ENCODE measurements at places on chromosomes 1 and 21.

DNA sequence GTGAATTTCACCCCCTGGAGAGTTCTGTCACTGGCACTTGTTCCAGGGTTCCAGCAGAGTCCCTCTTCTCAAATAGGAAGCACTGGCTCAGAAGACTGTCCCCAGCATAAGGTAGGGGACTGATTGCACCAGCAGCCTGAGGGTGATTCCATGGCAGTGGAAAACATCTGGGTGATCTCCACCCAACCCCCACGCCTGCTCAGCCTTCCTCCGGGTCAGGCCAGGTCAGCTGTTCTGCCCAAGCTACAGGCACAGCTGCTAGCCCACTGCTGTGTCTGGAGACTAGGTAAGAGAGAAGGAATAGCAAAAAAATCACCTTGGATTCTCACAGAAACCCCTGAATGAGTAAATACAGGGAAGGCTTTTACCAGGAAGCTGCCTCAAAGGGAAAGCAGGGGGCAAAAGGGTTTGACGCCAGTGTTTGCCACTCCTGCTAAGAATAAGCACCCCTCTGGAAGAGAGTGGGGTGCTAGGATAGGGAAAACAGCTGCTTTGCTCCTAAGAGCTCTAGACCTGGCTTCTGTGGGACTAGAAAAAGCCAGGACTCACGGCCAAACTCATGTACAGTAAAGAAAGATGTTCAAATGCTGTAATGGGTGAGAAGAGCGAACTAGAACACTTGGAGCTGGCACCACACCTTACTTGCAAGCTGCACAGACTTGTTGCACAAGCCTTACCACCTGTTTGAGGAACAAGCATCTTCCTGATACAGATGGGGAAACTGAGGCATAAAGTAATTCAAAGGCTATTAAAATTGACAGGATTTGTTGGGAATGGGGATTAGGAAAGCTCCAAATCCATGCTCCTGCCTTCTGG, 1.0 kb upstream of the DENND2D start:
- DNase-seq = no peak

DNA sequence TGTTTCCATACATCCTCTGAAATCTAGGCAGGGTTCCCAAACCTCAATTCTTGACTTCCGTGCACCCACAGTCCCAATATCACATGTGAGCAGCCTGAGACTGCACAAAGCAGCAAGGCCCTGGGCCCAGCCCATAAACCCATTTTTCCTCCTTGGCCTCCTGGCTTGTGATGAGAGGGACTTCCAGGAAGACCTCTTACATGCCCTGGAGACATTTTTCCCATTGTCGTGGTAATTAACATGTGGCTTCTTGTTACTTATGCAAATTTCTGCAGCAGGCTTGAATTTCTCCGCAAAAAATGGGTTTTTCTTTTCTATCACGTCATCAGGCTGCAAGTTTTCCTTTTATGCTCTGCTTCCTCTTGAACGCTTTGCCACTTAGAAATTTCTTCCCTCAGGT, 3.3 kb upstream of the PIGK start:
- DNase-seq = no peak

DNA sequence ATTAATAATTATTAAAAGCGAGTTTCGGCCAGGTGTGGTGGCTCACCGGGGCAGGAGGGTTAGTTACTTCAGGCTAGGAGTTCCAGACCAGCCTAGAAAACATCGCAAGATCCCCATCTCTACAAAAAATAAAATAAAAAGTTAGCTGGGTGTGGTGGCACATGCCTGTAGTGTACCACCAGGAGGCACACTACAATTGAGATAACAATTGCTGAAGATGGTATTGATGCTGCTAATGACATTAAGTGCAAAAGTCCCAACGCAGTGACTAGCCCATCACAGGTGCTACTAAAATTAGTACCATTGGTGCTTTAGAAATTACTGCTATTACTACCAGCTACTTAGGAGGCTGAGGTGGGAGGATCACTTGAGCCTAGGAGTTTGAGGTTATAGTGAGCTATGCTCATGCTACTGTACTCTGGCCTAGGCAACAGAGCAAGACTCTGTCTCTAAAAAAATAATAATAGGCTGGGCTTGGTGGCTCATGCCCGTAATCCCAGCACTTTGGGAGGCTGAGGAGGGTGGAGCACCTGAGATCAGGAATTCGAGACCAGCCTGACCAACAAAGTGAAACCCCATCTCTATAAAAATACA, 156.6 kb downstream of the GREM2 start:
- DNase-seq = no peak

DNA sequence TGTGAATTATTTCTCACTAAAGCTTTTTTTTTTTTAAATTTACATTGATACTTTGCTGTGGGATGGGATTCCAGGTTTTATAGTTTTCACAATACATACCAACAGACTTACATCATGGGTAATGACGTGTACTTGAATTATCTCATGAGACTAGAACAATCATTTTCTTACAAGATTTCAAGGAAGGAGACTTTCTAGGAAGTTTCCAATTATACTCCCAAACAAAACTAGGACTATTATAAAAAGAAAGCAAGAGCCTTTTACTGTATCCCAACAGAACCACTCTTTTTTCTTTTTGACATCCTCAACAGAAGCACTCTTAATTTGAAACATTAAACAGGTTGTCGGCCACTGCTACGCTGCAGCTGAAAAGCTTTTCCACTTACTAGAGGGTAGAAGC, 48.7 kb downstream of the TESK2 start:
- peak; percentile 75 for DNase-seq

DNA sequence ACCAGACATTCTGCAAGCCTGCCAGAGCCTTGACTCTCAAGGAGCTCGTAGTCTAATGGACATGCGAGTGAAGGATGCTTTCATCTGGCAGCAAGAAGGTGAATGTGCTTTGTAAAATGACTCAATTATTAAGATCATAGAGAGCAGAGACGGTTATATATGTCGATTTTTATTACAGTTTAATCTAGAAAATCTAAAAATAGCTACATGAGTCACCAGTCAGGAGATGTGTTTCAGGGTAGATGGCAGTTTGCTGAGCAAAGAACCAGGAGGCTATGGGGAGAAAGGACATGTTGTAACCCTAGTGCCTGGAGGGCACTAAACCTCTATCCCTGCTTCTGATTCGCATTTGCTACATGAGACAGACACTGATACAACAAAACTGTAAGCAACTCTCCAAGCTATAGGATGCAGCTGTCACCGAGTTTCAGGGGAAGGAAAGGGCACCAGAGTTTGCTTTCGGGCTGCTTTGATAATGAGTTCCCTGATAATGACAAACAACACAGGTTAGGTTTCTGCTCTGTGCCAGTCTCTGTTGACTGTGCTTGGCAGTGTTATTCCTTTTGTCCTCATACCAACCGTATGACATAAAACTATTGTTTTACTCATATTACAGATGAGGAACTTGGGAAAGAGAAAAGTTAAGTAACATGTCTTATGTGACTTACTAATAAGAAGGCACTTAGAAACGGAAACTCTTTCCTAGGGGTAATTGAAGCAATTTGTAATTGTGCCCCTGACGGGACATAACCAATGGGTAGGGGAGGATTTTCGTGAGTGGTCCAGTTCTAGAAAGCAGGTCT, 43.2 kb downstream of the C1orf198 start:
- DNase-seq = peak; percentile 73

DNA sequence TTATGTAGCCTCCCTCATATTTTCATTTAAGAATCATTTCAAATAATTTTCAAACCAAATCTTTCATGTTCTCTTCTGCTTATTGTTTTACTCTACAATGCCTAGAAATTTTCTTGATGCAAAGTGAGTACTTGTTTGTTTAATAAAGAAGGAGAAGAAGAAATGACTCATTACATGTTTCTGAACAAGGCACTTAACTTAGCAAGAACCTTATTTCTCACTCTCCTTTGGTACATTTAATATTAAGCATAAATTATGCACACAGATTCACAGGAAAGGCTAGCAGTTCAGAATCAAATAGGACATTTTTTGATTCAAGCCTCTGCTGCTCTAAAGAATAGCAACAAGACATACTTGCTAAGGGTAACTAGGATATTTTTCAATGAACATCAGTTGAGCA, 9.1 kb downstream of the SCYL3 start:
- no peak for DNase-seq

DNA sequence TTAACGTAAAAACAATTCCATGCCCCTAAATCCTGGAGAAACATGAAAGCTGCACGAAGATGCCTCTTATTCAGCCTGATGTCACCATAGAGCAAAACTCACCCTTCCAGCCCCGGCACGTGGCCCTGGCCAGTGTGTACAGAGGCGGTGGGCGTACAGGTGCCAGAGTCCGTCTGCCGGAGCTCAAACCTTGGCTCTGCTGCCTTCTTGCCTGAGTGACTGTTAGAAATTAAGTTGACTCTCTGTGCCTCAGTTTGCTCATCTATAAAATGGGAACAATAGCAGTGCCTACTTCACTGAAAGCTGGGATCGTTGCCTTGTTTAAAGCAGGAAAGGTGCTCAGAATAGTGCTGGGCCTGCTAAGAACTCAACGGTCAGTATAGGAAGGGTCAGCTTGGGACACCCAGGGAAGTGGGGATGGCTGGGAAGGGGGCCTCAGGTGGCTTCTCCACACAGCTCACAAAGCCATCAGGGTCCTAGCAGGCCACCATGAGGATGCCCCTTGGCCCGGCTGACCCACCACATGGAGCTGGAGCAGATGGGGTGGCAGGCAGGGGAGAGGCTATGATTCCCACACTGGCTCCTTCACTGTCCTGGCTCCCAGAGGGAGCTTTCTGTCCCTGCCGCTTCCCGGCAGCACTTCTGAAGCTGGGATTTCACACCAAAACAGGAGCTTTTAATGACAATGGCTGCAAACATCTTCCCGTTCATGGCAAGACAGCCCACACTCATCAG, 237.2 kb downstream of the NPHP4 start:
- no peak for DNase-seq

DNA sequence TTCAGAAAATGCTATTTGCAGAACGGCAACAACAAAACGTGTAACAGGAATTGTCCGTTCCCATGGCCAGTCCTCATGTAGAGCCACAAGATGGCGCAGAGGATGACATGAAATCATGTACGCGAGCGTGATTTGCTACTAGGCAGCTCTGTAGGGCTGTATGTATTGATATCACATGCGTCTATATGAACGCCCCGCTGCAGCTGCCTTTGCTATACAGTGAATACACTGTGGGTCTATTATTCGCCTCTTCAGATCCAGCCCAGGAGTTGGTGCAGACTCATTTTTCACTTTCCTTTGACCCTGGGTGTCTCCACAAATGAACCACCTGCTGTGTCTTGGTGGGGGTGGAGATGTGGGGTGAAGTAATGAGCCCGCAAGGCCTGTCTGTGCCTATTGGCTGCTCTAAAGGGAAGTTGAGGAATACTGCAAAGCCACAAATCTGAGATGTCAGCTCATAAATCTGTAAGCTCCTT, 361.5 kb downstream of the KIF26B start:
- DNase-seq = peak; percentile 45

GRCh38 chr1:222920169-222920568, 105.3 kb downstream of the DISP1 start:
- DNase-seq = peak; percentile 90

DNA sequence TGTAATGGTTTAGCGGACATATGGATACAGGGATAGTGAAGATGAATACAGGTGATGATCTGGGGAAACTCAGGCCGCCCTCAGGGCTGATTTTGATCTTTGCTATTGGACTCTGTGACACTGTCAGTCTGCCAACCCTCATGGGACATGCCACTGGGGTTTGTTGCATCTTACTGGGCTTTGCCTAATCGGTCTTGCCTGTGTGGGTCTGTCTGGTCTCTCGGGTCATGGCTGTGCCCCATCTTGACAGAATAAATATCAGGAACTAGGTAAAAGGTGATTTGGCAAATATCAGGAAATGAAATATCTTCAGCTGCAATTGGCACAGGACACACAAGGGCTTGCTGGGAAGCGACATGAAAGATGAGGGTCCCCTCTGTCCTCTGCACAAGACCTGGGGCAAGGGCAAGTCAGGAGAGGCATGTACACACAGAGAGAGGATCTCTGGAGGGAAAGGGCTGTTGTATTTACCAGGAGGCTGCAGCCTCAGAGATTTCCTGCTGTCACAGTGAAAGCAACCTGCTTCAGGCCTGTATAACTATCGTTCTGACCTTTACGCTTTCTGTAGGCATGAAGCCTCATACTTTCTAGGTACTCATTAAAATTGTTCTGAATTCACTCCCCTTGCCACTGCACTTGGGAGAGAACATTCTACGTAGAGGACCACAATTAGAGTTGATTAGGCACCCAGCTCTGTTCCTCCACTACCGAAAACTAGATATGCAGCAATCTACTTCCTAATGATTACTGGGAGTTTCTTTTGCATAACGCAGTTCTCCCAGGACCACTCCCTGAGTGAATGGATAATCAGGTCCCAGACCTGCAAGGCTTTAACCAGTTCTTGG, 52.0 kb upstream of the GADD45A start:
- no peak for DNase-seq

DNA sequence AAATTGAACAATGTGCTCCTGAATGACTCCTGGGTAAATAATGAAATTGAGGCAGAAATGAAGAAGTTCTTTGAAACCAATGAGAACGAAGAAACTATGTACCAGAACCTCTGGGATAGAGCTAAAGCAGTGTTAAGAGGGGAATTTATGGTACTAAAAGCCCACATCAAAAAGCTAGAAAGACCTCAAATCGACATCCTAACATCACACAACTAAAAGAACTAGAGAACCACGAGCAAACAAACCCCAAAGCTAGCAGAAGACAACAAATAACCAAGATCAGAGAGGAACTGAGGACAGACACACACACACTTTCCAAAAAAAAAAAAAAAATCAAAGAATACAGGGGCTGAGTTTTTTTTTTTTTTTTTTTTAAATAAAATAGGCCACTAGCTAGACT, 564.2 kb downstream of the SMYD3 start:
- DNase-seq = no peak

DNA sequence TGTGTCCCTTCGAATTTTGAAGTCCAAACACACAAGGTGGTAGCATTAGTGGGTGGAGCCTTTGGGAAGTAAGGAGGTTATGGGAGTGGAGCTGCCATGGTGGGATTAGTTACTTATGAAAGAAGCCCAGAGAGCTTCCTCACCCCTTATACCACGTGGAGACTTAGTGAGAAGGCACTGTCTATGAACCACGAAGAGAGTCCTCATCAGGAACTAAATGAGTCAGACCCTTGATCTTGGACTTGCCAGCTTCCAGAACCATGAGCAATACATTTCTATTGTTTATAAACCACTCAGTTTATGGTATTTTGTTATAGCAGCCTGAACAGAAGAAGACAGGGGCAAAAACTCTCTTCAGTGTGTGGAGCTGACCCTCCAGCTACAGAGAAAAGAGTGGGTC, 259.3 kb upstream of the AJAP1 start:
- no peak for DNase-seq

- no peak for DNase-seq
Observed at GRCh38 chr1:40985875-40986274, 6.4 kb downstream of the CTPS1 start.

GRCh38 chr1:16091296-16091695, 17.8 kb upstream of the FAM131C start:
- DNase-seq = no peak

GRCh38 chr1:74531796-74532195, 19.4 kb upstream of the LRRC53 start:
- no peak for DNase-seq

GRCh38 chr1:220921498-220921897, 42.3 kb downstream of the HLX start:
- DNase-seq = no peak
